ENCODE measurements at places on chromosomes 12 and 14.

DNA sequence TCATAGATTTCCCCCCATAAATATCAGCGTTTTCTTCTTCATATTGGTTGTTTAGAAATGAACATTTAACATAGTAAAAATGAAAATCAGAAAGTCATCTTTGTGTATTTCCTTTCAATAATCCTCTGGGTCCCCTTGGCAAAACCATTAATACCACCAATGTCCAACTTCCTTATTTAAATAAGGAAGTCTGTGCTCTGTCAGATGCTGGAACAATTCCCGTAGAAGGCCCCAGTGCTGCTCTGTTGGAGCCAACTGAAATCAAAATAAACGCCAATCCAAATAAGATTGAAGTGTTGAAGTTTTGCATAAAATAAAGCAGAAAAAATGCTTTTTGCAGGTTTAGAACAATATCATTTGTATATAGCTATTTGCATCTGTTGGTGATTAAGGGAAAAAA is 93.1 kb downstream of the PPM1H start:
- peak; percentile 60 for DNase-seq

- DNase-seq: no peak
Measured at GRCh38 chr12:2856051-2856450, 788 bp downstream of the TEX52 start.

DNA sequence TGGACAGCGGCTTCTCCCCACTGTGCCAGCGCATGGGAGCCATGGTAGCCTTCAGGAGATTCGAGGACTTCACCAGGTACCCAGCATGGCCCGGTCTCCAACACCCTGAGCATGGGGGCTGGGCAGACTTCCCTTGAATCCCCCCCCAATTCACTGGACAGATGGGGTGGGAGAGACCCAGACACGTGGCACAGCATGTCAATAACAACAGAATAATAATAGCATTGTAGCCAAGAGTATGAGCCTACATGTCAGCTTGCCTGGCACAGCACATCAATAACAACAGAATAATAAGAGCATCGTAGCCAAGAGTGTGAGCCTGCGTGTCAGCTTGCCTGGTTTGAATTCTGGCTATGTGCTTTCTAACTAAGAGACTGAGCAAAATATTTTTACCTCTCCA is 76.4 kb downstream of the FOXN4 start:
- DNase-seq: no peak

- DNase-seq: no peak
Measured at GRCh38 chr12:104276273-104277131, 27.0 kb upstream of the EID3 start.

GRCh38 chr12:21987755-21988154 is 46.5 kb upstream of the ABCC9 start:
- DNase-seq: no peak

- no peak for DNase-seq
Measured at GRCh38 chr12:57735198-57735855, 3.2 kb downstream of the AGAP2 start.

DNA sequence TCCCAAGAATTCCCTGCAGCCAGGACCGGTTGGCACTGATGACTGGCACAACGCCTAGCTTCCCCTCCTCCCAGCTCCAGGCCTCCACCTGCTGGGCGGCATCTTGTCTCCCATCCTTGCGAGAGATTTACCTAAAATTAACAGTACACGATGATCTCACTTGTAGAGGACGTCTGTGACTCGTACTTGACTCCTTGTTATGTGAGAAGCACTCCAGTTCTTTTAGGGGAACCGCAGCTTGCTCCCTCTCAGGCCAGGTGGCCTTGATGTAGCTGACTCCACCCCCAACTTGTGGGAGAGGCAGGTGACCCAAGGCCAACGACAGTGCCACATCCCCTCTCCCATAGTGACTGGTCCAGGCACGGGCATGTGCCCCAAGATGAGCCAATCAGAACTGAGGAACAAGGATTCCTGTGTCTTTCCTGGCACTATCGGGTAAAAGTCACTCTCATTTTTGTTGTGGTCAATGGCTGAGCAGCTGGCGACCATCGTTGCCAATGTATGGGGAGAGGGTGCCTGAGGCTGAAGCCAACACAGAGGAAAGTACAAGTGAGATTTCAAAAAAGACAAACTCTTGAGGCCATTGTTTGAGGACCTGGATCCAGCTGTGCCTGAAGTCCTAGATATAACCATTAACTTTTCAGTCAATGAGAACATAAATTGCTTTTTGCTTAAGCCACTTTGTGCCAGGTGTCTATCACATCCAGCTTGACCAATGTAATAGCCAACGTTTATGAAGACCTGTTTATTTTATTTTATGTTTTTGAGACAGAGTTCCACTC is 208.7 kb downstream of the RBM19 start:
- no peak for DNase-seq

GRCh38 chr14:90780519-90780918 is 35.7 kb downstream of the TTC7B start:
- no peak for DNase-seq

- DNase-seq: no peak
Measured at GRCh38 chr12:109121346-109121880, 5.0 kb downstream of the ACACB start.

GRCh38 chr12:15728118-15728598 is 61.0 kb downstream of the EPS8 start:
- no peak for DNase-seq

DNA sequence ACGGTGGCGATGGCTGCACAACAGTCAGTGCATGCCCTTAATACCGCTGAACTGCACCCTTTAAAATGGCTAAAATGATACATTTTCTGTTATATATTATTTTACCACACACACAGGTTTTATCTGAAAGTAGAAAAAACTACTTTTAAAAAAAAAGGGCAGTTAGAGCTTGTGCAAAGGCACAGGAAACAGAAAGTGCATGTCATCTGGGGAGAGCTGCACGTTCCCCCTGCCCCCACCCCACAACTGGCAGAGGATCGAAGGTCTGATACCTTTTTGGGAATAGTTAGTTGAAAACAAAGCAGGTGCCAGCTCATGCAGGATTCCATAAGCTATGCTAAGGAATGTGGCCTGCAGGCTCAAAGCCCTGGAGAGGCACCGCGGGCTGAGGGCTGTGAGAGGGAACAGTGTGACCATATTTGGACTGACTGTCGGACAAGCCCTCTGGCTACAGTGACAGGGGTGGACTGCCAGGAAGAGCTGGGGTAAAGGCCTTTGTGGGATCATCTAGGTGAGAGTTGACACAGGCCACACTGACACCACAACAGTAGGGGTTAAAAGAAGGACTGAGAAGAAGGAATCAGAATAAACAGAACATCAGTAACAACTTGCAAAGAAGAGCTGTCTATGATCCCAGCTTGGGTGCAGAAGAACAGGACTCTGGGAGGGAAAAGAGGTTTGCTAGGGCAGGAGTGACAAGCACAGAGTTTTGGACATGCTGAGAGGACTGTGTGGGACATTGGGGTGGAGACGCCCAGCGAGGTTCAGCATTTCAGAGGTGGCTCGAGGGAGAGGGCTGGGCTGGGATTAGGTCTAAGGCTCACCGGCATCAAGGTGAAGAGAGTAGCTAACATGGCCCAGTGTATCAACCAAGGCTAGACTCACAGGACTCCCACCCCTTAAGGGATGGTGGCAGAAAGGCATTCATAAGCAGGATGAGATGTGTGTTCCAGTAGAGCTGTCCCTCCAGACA is 54.6 kb downstream of the ACTN1 start:
- DNase-seq: no peak
